ENCODE measurements at places on chromosomes 4 and X.

DNA sequence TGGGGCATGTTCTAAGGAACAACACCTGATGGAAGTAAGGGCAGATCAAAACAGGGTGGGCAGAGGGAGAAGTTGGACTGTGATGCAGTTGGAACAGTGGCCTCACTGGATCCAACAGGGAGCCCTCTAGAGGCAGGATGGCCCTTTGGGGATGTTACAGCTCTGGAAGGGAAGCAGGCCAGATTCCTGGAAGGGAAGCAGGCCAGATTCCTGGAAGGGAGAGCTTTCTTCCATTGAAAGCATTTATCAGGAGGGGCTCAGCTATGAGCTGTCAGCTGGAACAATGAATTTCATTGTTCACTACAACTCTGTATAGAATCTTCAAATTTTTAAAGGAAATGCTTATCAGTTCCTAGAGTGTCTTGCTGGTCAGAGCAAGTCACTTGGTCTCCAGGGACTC is 17.7 kb downstream of the IL15 start:
- DNase-seq = peak; percentile 41

DNA sequence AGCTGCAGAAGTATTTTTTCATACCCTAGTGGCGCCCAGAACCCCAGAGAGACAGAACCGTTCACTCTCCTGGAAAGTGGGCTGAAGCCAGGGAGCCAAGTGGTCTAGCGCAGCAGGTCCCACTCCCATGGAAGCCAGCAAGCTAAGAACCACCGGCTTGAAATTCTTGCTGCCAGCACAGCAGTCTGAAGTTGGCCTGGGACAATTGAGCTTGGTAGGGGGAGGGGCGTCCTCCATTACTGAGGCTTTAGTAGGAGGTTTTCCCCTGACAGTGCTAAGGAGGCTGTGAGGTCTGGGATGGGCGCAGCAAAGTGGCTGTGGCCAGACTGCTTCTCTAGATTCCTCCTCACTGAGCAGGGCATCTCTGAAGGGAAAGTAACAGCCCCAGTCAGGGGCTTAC is 84.5 kb upstream of the ATXN3L start:
- DNase-seq = no peak

GRCh38 chrX:76148041-76148665 is 24.7 kb upstream of the PBDC1 start:
- no peak for DNase-seq

- DNase-seq = no peak
These were observed 1454.7 kb upstream of the IGFBP7 start for GRCh38 chr4:58564695-58565475.

GRCh38 chr4:7843831-7844593 is 95.6 kb downstream of the AFAP1 start:
- DNase-seq = peak; percentile 81

DNA sequence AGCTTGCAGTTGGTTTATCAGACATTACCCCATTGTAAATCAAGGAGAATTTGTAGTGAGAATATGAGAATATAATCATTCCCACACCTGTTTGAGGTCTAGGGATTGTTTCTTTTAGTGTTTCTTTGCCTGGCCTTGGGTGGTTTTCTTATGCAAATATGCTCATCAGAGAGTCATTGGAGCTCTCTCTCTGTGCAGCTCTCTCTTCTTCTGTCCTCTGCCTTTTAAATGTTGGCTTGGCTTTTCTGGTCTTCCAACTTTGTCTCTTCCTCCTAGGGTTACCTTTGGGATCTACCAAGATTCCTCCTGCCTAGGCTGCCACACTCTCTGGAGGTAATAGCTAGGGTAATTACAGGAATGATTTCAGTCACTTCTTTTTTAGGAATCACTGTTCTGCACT is 102.3 kb upstream of the ARSJ start:
- DNase-seq = peak; percentile 2

GRCh38 chr4:42995343-42995944 is 102.9 kb downstream of the GRXCR1 start:
- peak; percentile 59 for DNase-seq

DNA sequence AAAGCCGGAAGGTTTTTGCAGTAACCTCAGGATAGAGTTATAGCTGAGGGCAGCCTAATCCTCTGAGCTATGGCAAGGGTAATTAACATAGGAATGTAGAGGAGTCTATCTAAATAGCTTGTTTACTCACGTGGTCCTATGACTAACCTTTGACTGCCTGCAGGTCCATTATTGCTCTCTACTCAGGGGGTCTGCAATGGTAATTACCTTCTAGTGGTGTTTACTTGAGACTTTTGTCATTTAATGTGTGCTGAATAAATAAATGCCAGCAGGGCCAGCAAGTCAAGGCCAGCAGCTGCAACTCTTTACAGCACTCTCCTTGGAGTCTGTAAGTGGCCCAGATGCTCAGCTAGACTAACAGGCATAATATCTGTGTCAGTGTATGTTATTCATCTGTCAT is 212.7 kb upstream of the FMR1 start:
- DNase-seq = peak; percentile 11

GRCh38 chrX:49106296-49106695 is 17.2 kb downstream of the GPKOW start:
- DNase-seq = no peak

- no peak for DNase-seq
These were observed 230.7 kb upstream of the STK26 start for GRCh38 chrX:131792356-131792749.

DNA sequence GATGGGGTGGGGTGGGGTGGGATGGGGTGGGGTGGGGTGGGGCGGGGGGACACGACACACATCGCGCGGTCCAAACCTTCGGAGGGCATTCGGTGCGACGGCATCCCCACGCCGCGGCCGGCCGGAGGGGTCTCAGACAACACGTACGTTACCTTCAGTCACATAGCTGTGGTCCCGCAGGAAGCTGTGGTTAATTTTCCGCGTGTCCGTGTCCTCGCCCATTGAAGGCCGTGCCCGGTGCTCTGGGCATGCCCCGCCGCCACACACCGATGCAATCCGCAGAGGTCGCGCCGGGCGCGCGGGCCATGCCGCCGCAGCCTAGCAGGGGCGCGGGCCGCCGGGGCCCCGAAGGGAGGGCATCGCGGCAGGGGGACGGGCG is 417 bp downstream of the PPP2R2C start:
- no peak for DNase-seq

GRCh38 chr4:138225477-138225876 is 16.7 kb downstream of the SLC7A11 start:
- DNase-seq = no peak

GRCh38 chrX:107197319-107197718 is 8.9 kb downstream of the NUP62CL start:
- DNase-seq = no peak

DNA sequence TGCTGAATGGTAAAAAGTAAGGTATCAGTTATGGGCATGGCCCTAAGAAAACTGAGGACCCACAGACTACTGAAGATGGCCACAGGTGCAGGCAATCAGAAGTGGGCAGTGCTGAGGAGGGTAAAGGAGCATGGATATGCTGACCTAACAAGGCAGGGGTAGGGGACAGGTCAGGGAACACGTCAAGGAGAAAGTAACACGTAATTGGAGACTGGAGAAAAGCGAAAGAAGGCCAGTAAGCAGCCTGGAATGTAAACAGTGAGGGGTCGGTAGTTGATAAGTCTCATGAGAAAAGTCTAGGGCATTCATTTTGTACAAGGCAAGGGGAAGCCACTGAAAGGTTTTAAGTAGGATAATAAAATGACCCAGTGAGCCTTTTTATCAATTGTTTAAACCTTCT is 153.3 kb downstream of the PRDM5 start:
- DNase-seq = no peak

GRCh38 chrX:46941341-46941740 is 29.1 kb downstream of the JADE3 start:
- no peak for DNase-seq

- DNase-seq = peak; percentile 30
These were observed 564 bp downstream of the PGK1 start for GRCh38 chrX:78104447-78105176.

- no peak for DNase-seq
These were observed 7.2 kb downstream of the GSTCD start for GRCh38 chr4:105715692-105716278.

Measured in H7 (cell line).